Glutamatergic neuron (in vitro differentiated cells): ENCODE measurements at places on chromosomes 2 and 18.
A peak's percentile ranks its signal among the peaks of the same experiment; 100 is the strongest.

GRCh38 chr18:11932393-11932792 lies 24.3 kb upstream of the MPPE1 start:
- DNase-seq = no peak

- no peak for DNase-seq
Observed at GRCh38 chr2:136070913-136071312, 47.0 kb downstream of the CXCR4 start.

DNA sequence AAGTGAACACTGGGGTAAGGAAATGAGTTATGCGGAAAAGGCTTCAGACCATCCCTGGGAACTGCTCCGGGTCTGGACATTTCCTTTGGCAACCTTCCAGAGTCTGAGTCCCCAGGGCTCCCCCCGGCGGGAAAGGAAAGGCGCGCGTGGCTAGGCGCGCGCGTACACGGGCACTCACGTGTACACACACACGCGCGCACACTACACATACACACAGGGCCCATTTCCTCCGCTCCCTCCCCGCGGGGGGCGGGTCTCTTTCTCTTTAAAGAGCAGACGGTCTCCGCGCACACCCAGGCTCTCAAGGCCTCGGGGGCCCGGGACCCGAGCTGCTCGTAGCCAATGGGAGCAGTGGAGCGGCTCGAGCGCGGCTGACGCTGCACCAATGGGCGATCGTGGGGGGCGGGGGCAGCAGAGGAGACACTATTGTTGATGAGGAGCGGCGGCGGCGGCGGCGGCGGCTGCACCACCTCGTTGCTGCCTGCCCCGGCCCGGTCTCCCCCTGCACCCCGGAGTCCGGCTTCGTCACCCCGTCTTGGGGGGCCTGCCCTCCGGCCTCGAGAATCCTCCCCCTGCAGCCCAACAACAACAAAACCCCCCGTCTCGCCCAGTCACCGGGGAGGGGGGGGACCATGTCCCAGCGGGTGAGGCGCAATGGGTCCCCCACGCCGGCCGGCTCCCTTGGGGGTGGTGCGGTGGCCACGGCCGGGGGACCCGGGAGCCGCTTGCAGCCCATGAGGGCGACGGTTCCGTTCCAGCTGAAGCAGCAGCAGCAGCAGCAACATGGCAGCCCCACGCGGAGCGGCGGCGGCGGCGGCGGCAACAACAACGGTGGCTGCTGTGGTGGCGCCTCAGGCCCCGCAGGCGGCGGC lies at the start of gene FAM117B:
FAM117B (plus strand) TSS at position 414 of the 872 bp plus-strand sequence; CDS start at position 633, 219 bp downstream.
- peak; percentile 99 for DNase-seq

GRCh38 chr2:233436191-233436581 lies 81.9 kb downstream of the DGKD start:
- DNase-seq = no peak

- no peak for DNase-seq
Observed at GRCh38 chr18:26255695-26256622, 29.7 kb downstream of the TAF4B start.

- DNase-seq = peak; percentile 22
Observed at GRCh38 chr2:170462433-170463205, 252.5 kb upstream of the SP5 start.

GRCh38 chr2:176270100-176270750 lies 983 bp downstream of the MTX2 start:
- no peak for DNase-seq

DNA sequence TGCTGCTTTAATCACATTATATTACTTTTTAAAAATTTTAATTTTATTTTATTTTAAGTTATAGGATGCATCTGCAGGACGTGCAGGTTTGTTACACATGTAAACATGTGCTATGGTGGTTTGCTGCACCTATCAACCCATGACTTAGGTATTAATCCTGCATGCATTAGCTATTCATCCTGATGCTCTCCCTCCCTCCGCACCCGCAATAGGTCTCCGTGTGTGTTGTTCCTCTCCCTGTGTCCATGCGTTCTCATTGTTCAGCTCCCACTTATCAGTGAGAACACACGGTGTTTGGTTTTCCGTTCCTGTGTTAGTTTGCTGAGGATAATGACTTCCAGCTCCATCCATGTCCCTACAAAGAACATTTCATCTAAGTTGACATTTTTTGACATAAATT lies 283.2 kb downstream of the CYRIA start:
- DNase-seq = no peak

DNA sequence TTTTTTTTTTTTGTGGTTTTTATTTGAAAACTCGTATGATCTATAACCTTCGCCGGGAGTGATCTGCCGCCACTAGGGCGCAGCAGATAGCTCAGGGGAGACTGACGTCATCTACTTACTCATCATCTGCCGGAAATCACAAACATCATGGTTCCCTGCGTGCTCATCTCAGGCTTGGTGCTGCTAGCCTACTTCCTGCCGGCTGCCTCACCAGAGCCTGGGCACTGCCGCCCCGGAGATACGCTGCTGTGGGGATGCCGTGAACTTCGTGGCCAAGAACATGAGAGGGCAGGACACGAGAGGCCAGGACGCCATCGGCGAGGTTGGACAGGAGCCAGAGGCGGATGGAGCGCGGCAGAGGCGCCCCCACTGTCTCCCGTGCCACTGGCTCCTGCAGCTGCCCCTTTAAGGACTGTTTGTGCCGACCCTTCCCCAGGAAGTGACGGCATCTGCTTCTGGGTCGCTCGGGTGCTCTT lies 68.8 kb downstream of the DOK6 start:
- DNase-seq = peak; percentile 43

DNA sequence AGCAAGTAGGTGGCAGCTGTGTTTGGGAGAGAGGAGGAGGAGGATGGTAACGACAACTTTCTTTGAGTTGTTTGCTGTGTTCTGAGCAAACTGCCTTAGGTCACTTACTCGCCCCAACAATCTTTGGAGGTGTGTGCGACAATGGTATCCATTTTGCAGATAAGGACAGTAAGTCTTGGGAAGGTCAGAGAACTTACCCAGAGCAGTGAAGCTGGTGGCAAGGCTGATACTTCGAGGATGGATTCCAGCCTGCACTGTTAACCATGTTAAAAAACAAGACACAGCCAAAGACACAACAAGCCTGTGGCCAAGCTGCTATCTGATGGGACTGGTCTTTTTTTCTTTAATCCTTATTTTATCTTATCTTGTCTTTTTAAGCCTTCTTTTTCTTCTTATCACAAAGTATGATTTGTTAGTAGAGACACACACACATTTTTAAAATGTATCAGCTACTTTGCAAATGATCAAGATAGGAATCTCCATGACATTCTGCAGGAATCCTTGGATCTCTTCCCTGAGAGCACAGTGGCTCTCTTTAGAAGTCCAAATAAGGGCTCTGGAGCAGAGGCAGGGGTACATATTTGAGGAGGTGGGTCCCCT lies 27.9 kb downstream of the CNDP1 start:
- DNase-seq = no peak

GRCh38 chr2:201879996-201880395 lies 73.7 kb downstream of the CDK15 start:
- no peak for DNase-seq

DNA sequence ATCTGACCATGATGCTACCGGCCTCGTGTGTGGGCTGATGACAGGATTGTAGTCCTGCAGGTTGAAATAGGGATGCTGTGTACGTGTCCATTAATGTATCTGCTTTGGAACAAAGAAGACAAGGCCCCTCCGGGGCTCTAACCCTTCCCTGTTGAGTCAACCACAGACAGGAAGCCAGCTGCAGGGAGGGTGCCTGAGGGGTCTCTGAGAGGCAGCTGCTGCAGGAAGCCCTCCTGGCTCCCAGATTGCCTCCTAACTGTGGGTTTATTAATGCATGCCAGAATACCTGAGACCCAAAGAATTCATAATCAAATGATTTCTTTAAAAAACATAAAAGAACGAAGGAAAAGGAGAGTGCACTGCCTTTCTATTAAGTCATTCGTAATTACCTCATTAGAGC lies 140.4 kb downstream of the CELF4 start:
- DNase-seq = no peak

DNA sequence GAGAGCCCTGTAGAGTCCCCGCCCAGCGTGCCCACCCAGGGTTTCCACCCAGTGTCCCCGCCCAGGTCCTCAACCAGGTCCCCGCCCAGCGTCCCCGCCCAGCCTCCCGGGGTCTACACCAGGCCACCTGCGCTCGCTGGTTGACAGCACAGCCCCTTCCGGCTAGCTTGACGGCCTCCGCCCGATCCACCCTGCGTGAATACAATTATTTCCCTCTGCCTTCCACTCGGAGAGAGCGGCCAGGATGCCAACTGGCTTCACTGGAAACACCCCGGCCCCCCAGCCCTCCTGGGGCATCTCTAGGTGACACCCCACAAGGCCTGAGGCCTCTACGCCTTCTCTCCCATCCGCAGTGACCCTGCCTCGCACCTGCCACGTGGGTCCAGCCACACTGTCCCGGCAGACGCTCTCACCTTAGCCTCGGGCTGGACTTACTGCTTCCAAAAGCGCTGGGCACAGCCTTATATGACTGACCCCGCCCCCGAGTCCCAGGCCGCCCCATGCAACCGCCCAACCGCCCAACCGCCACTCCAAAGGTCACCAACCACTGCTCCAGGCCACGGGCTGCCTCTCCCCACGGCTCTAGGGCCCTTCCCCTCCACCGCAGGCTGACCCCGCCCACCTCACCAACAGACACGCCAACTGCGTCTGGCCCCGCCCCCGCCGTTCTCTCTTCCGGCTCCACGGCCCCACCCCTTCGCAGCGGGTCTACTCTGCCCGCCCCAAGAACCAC lies 188.1 kb downstream of the LAMA1 start:
- no peak for DNase-seq

DNA sequence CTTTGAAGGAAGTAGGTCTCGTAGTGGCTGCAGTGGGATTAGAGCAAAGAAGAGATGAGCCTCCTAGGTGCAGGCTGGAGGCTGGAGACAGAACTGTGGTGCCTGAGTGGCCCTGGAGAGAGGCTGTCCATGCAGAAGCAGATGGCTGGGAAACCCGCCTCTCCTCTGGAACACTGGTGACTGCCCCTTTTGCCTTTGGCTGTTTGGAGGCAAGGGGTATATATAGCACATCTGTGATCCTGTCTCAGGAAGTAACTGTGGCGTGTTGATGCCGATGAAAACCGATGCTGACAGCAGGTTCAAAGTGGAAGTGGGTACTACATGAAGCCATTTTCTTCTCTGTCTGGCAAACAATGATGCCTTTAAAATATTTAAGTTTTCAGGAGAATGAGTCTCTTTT lies 43.5 kb downstream of the SLC9A2 start:
- no peak for DNase-seq

DNA sequence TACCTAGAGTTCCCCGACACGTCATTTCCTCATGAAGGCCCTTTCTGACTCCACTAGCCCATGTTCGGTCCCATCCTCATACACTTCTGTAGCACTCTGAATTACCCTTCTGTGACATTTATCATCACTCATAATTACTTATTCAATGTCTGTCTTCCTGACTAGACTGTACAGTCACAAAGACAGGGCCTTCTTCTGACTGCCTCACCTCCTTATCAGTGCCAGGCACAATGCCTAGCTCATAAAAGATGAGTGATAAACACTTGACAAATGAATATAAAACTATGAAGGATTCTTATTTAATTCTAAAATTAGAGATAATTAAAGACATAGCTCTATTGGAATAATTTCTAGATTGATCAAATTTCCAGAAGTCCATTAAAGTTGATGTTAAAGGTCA lies 1.4 kb upstream of the UBXN4 start:
- no peak for DNase-seq

- no peak for DNase-seq
Observed at GRCh38 chr2:8604262-8604661, 77.6 kb upstream of the ID2 start.

DNA sequence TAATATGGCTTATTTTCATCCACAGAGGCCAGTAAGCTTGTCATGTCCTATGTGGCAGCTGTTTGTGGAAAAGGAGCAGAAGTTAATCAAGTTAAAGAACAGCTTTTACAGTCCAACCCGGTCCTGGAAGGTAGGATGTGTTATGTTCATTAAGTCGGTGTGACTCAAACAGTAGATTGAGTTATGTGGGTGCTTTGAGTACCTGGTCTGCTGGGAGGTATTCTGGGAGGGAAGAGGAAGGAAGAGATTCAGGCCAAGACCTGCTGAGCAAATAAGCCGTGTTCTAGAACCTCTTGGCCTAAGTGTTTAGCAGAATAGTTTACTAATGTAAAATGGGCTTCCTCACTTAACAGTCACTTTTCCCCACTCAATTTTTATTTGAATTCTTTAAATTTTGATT lies 96.2 kb downstream of the MYO1B start:
- DNase-seq = no peak

DNA sequence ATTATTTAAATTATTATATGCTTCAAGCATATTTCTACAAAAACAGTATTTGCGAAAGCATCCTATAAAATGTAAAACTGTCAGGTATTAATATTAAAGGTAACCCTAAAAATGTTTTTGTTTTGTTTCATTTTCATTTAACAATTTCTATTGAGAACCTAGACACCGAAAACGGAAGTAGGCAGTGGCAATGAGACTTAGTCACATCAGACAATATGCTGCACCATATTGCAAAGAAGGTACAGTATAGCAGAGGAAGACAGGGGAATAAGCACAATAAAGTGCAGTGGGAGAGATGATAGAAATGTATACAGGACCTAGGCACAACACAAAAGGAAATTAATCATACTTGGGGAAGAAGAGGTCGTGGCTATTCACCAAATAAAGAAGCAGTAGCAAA lies 12.2 kb downstream of the SCN1A start:
- no peak for DNase-seq

- DNase-seq = no peak
Observed at GRCh38 chr2:241083091-241083415, 19.0 kb downstream of the MTERF4 start.

DNA sequence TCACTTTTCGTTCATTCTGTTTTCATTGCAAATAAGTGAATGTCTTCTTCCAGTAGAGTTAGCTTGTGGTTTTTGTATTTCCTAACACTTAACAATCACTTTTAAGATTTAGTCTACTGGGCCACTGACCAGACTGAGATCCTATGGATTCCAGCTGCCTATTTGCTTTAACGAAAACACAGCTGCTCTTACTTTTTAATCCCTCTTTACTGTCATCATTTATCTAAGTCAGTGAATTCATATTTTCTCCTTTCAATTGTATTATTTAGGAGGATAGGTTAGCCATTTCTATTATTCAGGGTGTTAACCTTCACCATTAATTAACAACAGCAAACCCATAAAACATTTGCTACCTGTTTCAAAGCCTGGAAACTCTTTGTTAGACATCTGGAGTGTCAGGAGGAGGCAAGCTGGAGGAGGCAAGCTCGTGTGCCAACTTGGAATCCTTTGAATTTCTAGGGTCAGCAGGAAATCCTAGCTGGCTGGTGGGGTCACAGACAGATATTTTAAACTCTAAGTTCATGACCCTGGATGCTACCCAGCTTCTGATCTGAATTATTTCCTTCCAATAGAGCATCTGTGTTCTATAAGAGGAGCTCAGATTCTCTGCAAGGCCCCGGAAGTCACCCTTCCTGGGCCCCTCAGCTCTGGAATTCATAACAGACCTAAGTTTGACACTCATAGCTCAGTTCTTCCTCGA lies 385.3 kb downstream of the RBM43 start:
- no peak for DNase-seq

GRCh38 chr18:3264362-3264761 lies 2.4 kb downstream of the MYL12B start:
- no peak for DNase-seq

DNA sequence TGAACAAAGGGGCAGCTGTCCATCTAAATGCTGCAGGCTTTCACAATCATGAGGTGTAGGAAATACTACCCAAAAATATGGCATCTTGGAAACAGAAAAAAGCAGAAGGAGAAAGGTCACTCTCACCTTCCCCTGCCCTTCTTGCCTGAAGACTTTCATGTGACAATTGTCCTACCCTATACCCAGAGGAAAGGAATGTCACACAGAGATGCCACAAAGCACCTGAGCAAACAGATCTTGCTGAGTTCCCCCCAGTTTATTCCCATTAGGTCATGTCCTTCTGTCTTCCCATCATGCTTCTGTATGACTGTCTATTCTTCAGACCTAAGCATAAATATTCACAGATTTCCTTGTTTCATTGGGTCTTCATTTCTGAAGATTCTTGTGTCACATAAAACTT lies 116.6 kb upstream of the MSH6 start:
- DNase-seq = no peak
